ENCODE measurements at places on chromosomes 5 and 9.

- H3K4me3 ChIP-seq, result no peak overlapping the region
- H3K27ac ChIP-seq, result no peak overlapping the region
- H3K36me3 ChIP-seq, result no peaks in the 10 kb centered on the region
- H3K27me3 ChIP-seq, result no peaks in the 10 kb centered on the region
- no peak for DNase-seq
Measured at GRCh38 chr9:104068546-104068945, 25.6 kb upstream of the SMC2 start.

- no peaks in the 10 kb centered on the region for H3K4me1 ChIP-seq
- DNase-seq, result no peak
- H3K36me3 ChIP-seq, result no peaks in the 10 kb centered on the region
- H3K4me3 ChIP-seq, result no peak overlapping the region
Measured at GRCh38 chr5:169629847-169630548, 7.1 kb upstream of the DOCK2 start.

- no peak for DNase-seq
- H3K27ac ChIP-seq, result no peak overlapping the region
- no peaks in the 10 kb centered on the region for H3K36me3 ChIP-seq
- H3K27me3 ChIP-seq, result no peaks in the 10 kb centered on the region
Measured at GRCh38 chr5:149380466-149381121, 1.5 kb upstream of the IL17B start.

DNA sequence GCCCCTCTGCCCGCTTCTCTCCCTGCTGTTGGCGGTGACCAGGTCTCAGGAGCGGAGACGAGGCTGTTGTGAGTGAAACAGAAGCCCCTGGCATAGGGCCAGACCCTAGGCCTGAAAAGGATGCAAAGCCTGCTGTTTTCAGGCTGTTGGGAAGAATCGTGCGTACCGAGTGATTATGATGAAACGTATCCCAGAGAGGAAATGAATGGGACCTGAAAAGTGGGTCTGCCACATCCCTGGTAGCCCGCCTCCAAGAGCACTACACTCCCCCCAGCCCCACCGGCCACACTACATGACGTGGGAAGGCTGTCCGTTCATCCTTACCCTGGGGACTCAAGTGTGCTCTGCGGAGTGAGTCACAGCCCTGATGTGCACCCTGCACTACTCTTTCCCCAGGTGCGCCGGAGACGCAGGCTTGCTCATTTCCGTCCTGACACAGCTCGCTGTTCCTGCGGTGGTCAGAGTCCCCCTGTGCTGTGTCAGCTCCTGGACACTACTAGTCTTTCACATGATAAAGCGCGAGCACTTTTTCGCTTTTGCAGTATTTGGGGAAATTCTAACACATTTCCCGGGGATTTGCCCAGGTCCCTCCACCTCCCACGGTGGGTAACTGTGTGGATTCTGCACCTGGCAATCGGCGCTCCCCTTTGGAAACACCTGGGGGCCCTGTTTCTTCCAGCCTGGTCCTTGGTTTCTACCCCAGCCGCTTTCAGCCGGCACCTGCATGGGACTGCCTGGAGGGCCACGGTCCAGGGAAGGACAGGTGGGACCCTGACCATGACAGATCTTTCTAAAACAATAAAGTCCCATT, 91.5 kb downstream of the ANKRD33B start:
- H3K27me3 ChIP-seq, result no peaks in the 10 kb centered on the region
- no peak for DNase-seq

- no peak overlapping the region for H3K4me3 ChIP-seq
- DNase-seq, result no peak
- peaks cover 8% of the 10 kb centered on the region for H3K4me1 ChIP-seq
- H3K36me3 ChIP-seq, result no peaks in the 10 kb centered on the region
- no peak overlapping the region for H3K27ac ChIP-seq
- no peaks in the 10 kb centered on the region for H3K27me3 ChIP-seq
Measured at GRCh38 chr9:80951675-80952074, 737.7 kb downstream of the TLE1 start.

- no peaks in the 10 kb centered on the region for H3K36me3 ChIP-seq
- no peak overlapping the region for H3K4me3 ChIP-seq
- peaks cover 33% of the 10 kb centered on the region for H3K27me3 ChIP-seq
- H3K4me1 ChIP-seq, result peaks cover 8% of the 10 kb centered on the region
Measured at GRCh38 chr9:132127888-132128534, 33.8 kb upstream of the NTNG2 start.

GRCh38 chr5:6328173-6328572, 50.2 kb downstream of the MED10 start:
- H3K27me3 ChIP-seq, result peaks cover 10% of the 10 kb centered on the region
- peak; percentile 85 for DNase-seq
- no peak overlapping the region for H3K4me3 ChIP-seq
- no peaks in the 10 kb centered on the region for H3K4me1 ChIP-seq
- no peak overlapping the region for H3K27ac ChIP-seq

DNA sequence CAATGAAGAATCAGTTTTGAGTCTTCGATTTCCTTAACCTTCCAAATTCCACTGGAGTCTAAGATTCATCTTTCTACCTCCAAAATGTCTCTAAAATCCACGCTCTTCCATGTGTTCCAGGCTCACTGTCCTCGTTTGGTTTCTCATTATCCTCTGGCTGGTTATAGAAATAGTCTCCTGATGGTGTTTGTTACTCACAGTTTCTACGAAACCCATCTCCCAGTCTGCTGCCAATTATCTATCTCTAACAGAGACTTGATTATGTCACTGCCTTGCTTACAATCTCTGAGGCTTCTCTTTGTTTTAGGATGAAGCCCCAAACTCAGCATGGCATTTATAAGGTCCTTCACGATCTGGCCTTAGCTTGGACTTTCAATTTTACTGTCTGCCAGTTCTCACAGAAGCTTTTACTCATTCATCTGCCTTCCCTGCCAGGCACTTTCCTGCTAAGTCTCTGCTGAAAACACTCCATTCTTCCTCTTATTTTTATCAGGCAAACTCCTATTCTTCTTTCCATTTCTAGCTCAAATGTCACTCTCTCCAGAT, 339.6 kb upstream of the SGCD start:
- DNase-seq, result no peak
- H3K27ac ChIP-seq, result no peak overlapping the region
- no peaks in the 10 kb centered on the region for H3K27me3 ChIP-seq

- DNase-seq, result no peak
- peaks cover 6% of the 10 kb centered on the region for H3K4me1 ChIP-seq
- H3K27me3 ChIP-seq, result no peaks in the 10 kb centered on the region
- no peaks in the 10 kb centered on the region for H3K36me3 ChIP-seq
Measured at GRCh38 chr9:117266855-117267497, 147.9 kb downstream of the ASTN2 start.

GRCh38 chr5:40312205-40312604, 367.5 kb upstream of the PTGER4 start:
- no peak for DNase-seq
- H3K36me3 ChIP-seq, result no peaks in the 10 kb centered on the region
- H3K4me1 ChIP-seq, result no peaks in the 10 kb centered on the region
- no peaks in the 10 kb centered on the region for H3K27me3 ChIP-seq
- no peak overlapping the region for H3K27ac ChIP-seq
- no peak overlapping the region for H3K4me3 ChIP-seq

- H3K27me3 ChIP-seq, result no peaks in the 10 kb centered on the region
- peak; percentile 75 for DNase-seq
- H3K27ac ChIP-seq, result no peak overlapping the region
- H3K4me1 ChIP-seq, result no peaks in the 10 kb centered on the region
- no peak overlapping the region for H3K4me3 ChIP-seq
Measured at GRCh38 chr9:28073270-28073669, 500.0 kb upstream of the C9orf72 start.

DNA sequence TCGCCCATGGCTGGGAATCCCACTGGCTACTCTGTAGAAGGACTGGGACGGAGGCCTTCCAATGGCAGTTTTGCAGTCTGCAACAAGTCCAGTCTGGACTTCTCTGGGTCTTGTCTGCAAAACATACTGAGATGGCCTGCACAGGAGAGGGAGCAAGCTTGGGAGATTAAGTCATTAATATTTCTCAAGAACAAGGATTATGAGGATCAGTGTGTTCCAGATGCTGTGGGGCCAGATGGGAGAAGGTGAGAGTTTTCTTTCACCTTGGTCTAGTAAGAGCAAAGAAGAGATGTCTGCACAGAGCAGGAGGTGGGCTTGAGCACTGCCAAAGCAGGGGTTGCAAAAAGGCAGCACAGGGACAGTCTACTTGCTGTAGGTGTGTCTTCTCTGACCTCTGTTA, at the start of gene PDE6A:
PDE6A (minus strand) TSS at position 128 of the 400 bp plus-strand sequence; CDS start at position 8, 120 bp downstream.
- no peak for DNase-seq
- H3K4me1 ChIP-seq, result no peaks in the 10 kb centered on the region
- H3K36me3 ChIP-seq, result no peaks in the 10 kb centered on the region
- H3K4me3 ChIP-seq, result no peak within 1 kb of the TSS
- H3K27me3 ChIP-seq, result no peaks in the 10 kb centered on the region
- no peak within 1 kb of the TSS for H3K27ac ChIP-seq
